ENCODE measurements at places on chromosomes 1 and 21.

DNA sequence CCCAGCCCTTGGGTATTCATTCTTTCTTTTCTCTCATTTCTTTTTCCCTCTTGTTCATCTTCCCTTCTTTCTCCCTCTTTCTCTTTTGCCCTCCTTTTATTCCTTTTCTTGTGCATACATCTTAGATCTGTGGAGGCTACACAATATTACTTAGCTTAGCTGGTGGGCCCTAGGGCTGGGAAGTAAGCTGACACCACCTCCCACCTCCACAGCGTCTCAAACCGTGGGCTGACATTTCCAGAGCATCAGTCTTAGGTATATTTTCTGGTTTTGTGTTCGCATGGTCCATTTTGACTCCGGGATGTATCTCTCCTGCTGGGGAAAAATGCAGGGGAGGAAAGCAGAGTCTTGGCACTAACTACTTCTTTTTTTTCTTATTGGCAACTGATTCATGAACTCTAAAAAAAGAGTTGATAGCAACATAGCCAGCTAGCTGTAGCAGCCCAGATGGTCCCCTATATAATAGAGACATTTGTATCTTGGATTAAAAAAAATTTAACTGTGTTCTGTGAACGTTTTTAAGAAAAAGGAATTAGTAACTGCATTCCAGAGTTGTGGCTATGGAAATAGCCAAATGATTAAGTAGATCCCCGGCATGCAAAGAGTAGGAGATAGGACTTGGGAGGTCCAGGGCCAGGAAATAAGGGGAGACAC, 15.5 kb downstream of the CNIH3 start:
- DNase-seq, result no peak

DNA sequence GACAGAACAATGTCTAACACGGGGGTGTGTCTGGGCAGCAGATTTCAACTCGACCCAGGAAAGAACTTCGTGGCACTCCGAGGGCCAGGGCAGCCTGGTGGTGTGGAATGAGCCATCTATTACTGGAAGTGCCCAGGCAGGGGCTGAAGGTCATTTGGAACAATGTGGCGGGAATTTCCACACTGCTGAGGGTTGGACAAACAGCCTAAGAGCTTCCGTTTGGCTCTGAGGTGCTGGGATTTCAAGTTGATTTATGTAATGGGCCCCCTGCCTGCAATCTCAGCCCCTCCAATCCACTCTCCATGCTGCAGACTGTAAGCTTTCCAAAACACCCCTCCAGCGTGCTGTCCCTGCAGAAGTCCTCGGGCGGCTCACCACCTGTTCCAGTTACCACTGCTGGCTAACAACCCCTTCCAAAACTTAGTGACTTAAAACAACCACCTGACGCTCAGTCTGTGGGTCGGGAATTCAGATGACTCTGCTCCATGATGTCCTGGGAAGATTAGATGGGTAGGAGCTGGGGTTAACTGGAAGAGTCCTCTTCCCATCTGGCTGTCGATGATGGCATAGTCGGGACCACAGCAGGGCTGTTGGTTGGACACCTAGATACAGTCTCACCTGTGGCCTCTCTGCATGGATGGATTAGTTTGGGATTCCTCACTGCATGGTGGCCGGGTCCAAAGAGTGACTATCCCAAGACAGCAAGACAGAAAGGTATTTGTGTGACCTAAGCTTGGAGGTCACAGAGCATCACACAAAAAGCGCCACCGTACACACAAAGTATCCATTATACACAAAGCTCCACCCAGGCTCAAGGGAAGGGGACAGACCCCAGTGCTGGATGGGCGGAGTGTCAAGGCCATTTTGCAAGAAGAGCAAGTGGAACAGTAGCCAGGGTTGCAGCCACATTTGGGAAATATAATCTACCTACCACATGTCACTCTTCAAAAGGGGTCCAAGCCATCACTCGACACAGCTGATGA, 89.7 kb upstream of the IFFO2 start:
- DNase-seq, result no peak

GRCh38 chr1:170803711-170804110, 131.6 kb upstream of the MROH9 start:
- no peak for DNase-seq

- no peak for DNase-seq
Observed at GRCh38 chr1:240611619-240612480, at the start of gene GREM2. Gene GREM2 (minus strand): TSS chr1:240612155. CDS start chr1:240493475, 118,680 bp downstream.

DNA sequence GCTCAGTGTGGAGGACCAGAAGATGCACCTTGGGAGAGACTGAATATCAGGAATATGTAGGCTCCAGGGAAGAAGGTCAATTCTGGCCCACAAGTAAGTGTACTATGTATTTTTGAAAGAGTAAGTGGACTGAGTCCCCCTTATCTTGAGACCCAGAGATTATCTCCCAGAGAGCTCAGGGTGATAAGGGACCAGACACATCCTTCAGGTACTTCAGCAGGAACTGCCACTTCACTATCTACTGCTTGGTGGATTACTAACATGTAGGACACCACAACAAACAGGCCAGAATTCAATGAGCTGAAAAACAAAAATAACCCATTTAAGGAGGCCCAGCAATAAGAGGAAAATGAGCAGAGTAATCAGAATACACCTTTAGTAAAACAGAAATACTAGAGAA, 119.2 kb downstream of the ZNF644 start:
- no peak for DNase-seq

DNA sequence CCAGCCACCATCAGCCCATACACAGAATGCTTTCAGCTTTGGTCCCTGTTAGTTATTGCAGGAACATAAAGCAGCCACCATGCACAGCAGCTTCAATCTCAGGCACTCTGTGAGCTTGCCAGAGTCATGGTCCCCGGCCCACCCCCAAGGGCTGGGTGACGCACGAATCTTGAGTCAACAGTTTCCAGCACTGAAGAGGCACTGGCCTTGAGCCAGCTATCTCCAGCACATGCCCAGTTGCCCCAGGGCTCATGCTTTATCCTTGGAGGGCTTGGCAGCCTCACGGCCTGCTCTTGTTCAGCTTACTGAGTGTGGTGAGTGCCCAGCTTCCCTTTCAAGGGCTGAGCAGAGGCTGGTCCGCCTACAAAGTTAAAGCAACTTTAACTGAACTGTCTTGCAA, 200.7 kb upstream of the RAB4A start:
- DNase-seq, result peak; percentile 19

GRCh38 chr1:2530513-2531361, 674 bp upstream of the HES5 start:
- DNase-seq, result no peak

DNA sequence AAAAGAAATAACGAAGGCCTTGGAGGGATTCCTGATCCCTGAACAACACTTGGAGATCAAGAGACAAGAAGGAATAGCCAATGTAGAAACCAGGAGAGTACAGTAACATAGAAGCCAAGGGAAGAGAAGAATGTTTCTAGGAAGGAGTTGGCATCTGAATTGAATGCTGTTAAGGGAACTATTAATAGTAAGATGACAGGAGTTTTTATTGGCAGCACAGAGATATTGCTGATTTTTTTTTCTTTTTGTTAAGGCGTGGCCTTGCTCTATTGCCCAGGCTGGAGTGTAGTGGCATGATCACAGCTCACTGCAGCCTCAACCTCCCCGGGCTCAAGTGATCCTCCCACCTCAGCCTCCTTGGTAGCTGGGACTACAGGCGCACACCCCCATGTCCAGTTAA, 9.6 kb upstream of the SFT2D2 start:
- DNase-seq, result no peak

- no peak for DNase-seq
Observed at GRCh38 chr1:40029608-40030007, 10.9 kb upstream of the CAP1 start.

GRCh38 chr21:43603641-43604504, 55.4 kb downstream of the HSF2BP start:
- DNase-seq, result no peak

DNA sequence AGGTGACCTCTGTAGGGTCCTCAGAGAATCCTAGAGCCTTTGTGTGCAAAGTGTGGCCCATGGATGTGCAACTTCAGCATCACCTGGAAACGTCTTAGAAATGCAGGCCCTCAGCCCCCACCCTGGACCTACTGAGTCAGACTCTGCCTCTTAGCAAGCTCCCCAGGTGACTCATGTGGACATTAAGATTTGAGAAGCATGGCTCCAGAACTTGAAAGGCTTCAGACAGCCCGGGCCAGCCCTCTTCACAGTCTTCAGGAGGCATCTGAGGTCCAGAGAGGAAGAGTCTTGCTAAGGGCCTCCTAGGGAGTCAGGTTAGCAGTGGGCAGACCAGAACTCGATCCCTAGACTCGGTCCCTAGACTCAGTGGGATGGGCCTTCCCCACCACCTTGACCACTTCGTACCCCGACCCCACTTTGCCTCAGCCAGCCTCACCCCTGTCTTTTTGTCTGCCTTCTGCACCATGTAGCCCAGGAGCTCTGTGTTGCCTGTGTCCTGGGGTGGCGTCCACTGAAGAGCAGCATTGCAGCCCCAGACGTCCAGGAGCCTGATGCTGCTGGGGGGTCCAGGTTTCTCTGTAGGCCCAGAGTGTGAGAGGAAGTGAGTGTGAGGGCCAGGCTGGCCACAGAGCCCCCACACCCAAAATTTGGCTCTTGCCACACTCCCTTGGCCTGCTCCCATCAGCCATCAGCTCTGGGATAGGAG, 4.8 kb downstream of the MYBPH start:
- DNase-seq, result no peak
